NT2/D1 (cell line): ENCODE measurements at places on chromosomes 5 and 9.

- DNase-seq, result no peak
Measured at GRCh38 chr5:65819905-65820240, 97.9 kb downstream of the NLN start.

- no peak for DNase-seq
Measured at GRCh38 chr9:89372979-89373378, 54.7 kb downstream of the SECISBP2 start.

GRCh38 chr5:109406719-109407118 lies 3.1 kb downstream of the PJA2 start:
- no peak for DNase-seq

DNA sequence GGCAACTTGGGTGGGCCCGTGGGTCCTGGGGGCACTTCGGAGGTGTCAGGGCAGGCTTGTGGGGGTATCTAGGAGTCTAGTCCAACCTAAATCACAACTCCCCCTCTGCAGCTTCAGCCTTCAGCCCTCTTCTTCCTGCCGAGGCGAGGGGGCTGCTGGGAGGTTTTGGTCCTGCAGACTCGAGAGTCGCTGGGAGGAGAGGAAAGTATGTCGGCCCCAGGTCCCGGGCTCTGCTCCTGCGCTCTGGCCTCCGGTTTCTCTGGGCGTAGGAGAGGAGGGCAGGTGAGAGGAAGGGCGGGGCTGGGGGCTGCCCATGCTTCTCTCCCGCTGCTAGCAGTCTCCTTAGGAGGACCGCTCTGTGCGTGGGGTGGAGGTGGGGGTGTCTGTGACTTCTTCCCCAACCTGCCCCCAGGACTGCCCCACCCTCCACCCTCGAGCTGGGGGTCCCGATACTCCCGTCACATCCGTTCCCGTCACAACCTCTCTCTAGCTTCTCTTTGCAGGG lies 139.8 kb upstream of the COL5A1 start:
- no peak for DNase-seq

DNA sequence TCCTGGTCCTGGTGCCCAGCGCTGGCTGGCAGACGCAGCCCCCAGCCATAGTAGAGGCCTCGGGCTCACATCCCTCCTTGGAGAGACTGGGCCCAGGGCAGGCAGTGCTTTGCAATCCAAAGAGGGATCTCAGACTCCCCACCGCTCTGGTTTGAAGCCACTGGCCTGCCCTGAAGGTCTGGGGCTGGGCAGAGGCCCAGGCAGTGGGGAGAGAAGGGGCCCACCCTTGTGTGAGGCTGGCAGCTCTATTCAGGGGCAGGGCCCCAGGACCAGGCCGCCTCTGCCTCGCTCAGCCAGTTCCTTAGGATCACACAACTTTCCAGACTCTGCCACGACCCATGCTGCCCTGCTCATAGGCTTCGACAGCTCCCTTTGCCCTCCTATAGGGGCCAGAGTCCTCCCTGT lies 10.7 kb upstream of the SEC16A start:
- no peak for DNase-seq
